ENCODE measurements at places on chromosomes 2 and 18.

- no peak for DNase-seq
These were observed 1.5 kb downstream of the APCDD1 start for GRCh38 chr18:10455726-10456453.

GRCh38 chr2:170241756-170242155 is 63.8 kb downstream of the MYO3B start:
- DNase-seq, result no peak

- DNase-seq, result no peak
These were observed 1.2 kb downstream of the KCNG2 start for GRCh38 chr18:79798999-79799370.

DNA sequence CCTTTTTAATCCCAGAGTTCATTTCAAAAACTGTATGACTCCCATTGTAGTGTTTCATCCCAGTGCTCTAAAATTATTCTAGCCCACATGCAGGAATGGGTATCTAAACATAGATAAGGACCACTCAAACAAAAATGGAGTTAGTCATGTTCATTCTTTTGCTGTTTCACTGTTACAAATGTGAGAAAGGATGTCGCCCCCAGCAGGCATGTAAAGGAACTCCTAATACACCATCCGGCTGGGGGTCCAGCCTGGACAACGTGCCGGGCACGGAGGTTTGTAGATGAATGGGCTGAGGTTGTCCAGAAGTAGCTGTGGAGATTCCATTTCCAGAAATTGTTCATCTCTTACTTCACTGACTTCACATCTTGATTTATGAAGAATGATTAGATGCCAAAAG is 101.9 kb upstream of the RAB12 start:
- DNase-seq, result no peak

- DNase-seq, result no peak
These were observed 37.9 kb downstream of the SLC38A11 start for GRCh38 chr2:164917296-164917903.

GRCh38 chr2:86807468-86808275 is 17.0 kb upstream of the CD8A start:
- DNase-seq, result peak; percentile 36

- no peak for DNase-seq
These were observed 66.2 kb upstream of the RIT2 start for GRCh38 chr18:43181711-43182110.

- DNase-seq, result no peak
These were observed 10.4 kb downstream of the ARHGAP25 start for GRCh38 chr2:68745006-68745405.

DNA sequence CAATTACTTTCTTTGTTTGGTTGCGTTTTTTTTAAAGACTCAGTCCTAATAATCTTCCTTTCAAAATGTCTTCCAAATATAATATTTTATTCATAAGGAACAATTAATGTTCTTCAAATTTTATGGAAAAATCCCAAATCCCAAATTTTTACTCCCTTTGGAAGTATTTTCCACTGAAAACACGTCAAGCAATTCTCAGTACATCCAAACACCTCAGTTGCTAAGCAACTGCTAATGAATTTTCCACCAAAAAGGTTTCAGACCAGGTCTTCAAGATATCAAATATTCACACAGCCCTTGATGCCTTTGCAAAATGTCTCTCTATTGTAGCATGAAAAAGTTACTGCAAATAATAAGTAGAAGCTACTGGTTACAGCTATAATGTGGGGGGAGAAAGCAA is 140.1 kb downstream of the DSEL start:
- no peak for DNase-seq

DNA sequence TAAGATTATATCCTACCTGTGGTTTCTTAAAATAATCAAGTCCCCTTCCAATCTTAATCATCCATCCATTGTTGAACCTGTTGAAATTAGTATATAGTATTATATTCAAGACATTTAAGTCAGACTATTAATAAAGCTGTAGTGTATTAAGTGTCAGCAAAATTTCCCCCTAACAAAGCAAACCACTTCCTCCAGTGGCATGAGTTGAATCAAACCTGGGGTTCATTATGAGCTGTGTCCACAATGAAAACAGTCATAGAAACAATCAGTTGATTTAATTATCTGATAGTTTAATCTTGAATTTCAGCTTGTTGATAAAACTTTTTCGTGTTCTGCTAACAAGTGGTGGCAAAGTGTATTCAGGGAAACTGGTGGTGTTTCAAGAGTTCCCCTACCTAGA is 11.3 kb downstream of the MITD1 start:
- no peak for DNase-seq

- DNase-seq, result no peak
These were observed 92.0 kb upstream of the SNTG2 start for GRCh38 chr2:858646-859045.

- DNase-seq, result no peak
These were observed 37.3 kb upstream of the C18orf32 start for GRCh38 chr18:49524349-49524748.

- DNase-seq, result no peak
These were observed 818.5 kb upstream of the SALL3 start for GRCh38 chr18:78160961-78161656.

- DNase-seq, result no peak
These were observed 64.7 kb upstream of the SERTAD2 start for GRCh38 chr2:64718250-64718885.

DNA sequence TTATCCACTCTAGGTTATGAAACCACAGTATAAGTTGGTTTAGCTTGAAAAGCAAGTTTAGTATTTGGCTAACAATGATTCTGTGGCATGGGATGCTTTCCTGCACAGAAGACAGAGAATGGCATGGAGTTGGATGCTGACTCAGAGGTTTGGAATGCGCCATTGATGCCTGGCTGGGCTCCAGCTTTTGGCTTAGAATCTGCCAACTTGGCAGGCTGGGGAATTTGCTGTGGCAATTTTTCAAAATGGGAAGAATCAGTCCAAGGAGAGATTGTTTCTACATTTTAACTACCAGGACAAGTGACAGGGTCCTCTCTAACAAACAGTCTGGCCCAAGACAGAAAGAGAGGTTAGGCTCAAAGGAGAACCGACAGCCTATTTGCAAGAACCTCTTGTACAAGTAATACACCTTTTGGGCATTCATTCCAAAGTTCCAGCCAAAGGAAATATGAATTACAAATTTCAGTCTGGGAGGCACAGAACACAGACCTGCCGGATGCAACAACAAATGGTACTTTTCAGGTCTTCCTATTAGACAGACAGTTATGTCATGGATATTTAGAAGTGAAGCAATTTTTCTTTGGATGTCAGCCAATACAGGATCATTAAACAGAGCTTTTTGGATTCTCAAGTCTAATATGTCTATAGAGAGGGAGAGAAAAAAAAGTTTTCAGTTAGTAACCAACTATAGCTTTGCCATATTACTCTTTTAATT is 1027.7 kb downstream of the TMEM182 start:
- no peak for DNase-seq

DNA sequence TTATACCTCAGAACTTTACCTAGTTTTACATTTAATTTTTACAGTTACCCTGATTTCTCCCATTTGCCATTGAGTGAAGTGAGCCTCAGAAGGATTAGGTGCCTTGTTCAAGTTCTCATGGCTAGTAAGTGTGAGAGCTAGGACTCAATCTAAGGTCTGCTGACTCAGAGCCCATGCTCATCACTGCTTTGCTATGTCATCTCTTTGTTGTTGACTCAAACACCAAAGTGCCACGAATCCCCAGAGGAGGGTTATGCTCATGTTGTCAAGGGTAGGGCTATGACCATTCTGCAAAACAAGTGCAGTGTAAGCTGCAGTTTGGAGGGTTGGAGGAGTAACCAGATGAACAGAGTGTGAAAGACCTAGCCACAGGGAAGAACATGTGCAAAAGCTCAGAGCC is 185.4 kb upstream of the SKOR2 start:
- no peak for DNase-seq

- DNase-seq, result no peak
These were observed 1132.4 kb upstream of the CDH2 start for GRCh38 chr18:29309366-29309765.

DNA sequence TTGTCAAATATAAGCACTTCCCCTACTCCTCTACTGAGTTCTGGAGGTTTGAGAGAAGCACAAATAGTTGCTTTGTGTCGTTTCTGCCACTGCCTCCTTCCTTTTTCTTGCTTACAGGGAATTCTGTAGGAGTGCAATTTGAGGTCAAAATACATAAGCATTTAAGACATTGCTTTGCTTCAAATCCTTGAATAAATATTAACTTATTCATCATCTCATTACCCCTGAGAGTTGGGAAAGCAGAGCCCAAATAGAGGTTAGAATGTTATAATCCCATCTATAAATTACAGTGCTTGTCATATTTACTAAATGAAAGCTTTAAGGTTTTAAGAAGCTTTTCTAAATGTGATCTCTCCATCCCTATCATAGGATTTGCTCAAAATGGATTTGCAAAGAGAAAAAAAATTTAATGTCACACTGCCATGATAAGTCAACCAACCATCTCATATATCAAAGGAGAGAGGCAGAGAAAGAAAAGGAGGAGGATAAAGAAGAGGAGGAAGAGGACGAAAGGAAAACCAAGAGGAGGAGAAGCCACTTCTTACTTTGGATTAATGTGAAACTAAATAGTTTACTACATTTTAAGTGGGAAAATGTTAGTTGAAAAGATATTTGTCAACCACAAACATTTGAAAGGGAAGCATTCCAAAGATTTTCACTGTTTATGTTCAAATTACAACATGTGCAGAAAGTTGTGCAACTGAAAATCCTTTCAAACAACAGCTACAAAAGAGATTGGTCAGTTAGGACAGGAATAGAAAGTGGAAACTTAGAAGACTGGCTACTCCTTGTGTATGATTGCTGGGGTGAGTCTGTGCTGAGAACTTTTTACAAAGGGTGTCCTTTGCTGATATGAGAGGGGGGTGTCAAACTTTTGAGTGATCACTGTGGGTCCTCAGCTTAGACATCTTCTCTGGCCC is 277.3 kb upstream of the FN1 start:
- no peak for DNase-seq

GRCh38 chr2:205089958-205090357 is 544.7 kb downstream of the PARD3B start:
- DNase-seq, result no peak

- DNase-seq, result peak; percentile 21
These were observed 48.5 kb downstream of the KCNIP3 start for GRCh38 chr2:95345563-95346230.

- no peak for DNase-seq
These were observed 13.0 kb downstream of the ANTXR1 start for GRCh38 chr2:69026026-69026425.

GRCh38 chr2:227347117-227347516 is 22.1 kb downstream of the MFF start:
- DNase-seq, result no peak

- DNase-seq, result no peak
These were observed 31.3 kb downstream of the SETBP1 start for GRCh38 chr18:44712025-44712424.

- peak; percentile 4 for DNase-seq
These were observed 35.7 kb upstream of the TAF4B start for GRCh38 chr18:26190506-26190905.

DNA sequence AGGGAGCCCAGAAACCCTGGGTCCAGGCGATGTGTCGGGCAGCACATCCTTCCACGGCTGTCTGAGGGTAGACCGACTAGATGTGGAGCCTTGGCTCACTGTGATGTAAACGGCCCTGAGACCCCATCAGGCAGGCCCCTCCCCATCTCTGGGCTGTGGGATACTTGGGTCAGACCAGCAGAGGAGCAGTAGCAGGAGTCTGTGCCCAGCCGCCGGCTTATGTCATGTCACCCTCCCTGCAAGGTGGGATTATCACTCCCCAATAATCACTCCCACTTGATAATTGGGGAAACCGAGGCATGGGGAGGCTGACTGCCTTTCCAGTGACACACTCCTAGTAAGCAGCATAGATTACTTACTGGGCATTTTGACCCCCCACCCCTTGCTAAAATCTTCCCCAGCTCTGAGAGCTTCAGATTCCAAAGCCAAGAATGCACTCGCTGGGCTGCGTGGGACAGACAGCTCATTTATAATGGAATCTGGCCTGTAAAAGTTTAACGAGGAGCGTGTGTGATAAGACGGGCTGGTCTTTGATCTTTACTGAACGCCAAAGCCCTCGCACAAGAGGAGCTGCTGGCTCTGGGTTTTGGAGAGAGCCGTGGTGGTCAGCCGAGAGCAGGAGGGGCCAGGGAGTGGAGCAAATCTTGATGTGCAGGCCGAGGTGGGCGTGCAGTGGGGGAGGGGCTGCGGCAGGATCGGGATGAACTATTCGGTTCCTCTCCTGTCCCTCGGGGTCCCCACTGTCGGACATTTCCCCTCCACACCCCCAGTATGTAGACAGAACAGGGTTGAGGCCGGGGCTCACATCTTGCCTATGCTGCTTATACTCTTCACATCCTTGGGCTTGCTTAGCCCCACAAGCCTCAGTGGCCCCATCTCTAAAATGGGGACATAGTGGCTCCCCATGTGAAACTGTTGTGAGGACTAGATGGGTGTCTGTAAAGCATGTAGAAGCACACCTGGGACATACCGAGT is 200.0 kb downstream of the GLI2 start:
- DNase-seq, result no peak

GRCh38 chr2:19021100-19021476 is 337.3 kb downstream of the OSR1 start:
- DNase-seq, result no peak

GRCh38 chr18:58297198-58297597 is 253.2 kb downstream of the NEDD4L start:
- no peak for DNase-seq

DNA sequence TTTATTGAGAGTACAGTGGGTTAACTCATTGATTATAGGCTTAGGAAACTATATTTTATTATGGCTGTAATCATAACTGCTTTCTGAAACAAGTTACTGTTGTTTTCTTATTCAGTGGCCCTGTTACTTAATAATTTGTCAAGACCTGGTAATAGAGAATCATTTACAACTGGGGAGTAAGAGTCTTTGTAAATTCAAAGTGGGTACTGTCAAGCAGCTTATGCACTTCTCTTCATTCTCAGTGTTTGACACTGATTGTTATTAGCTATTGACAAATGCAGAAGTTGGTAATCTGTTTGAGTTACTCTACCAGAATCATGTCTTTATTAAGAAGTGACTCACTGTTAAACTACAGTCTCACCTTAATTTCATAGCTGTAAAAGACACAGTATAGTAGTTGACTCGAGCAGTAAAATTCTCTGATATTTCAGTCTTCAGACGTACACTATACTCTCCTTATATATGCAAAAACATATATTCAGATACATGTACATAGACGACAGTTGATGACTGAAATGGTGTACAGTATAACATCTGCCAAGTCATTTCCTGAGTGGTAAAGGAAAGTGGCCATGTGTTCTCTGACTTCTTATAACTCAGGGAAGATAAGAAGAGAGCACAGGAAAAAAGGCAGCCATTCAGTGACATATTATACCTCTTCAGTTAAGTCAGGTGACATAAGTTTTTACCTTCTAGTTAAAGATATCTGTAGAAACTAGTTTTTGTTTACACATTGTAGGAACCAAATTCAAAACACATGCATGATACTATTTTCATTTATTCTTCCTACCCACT is 36.0 kb upstream of the TTC27 start:
- no peak for DNase-seq

DNA sequence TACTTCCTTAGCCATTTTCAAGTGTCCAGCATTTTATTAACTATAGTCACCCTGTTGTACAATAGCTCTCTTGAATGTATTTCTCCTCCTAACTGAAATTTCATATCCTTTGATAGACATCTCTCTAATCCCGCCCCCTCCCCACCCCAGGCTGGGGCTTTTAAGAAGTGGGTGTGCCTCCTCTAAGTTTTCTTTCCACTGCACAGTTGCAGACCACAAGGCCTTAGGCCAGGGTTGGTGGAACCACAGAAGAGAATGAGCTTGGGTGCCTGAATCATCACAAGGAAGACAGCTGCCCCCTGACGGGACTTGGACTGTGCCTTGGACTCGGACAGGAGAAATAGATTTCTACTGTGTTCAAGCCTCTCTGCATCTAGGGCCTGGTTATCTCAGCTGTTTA is 193.4 kb downstream of the HAUS1 start:
- no peak for DNase-seq

Data from T-helper 1 cell (primary cell).